Hematopoietic multipotent progenitor cell treated with erythropoietin and hydrocortisone succinate and interleukin-3 and kit ligand, for 17 days (in vitro differentiated cells): ENCODE measurements at places on chromosomes 2 and 18.

- DNase-seq = no peak
Observed at GRCh38 chr18:8416212-8417019, 192.8 kb upstream of the RAB12 start.

DNA sequence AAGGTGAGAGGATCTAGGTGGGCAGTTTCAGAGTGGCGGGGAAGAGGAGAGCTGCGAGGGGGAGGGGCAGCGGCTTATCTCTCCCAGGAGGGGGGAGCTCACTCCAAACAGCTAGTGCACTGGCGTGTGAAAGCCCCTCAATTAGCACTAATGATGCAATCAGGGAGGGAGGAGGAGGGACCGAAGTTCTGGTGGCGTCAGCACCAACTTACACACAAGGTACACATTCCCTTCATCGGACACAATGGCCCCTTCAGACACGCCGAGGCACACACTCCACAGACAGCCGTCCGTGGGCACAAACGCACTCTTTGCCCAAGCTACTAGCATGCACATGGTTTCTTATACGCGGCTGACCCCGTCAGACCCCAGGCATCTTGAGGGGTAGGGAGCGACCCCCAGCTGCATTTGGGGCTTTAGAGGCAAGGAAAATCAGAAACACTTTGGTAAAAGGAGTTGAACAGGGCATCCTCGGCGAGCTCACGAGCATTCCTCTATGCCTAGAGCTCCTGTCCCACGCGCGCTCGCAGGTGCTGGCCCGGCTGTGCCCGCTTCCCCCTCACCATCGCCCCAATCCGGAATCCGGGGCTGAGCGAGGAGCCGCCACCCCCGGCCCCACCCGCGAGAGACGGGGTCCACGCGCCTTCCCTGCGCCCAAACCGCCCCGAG lies 868 bp upstream of the PKDCC start:
- peak; percentile 8 for DNase-seq

- DNase-seq = no peak
Observed at GRCh38 chr2:73225513-73226360, 7.3 kb downstream of the PRADC1 start.

- DNase-seq = no peak
Observed at GRCh38 chr2:61995515-61995914, 90.0 kb downstream of the COMMD1 start.

DNA sequence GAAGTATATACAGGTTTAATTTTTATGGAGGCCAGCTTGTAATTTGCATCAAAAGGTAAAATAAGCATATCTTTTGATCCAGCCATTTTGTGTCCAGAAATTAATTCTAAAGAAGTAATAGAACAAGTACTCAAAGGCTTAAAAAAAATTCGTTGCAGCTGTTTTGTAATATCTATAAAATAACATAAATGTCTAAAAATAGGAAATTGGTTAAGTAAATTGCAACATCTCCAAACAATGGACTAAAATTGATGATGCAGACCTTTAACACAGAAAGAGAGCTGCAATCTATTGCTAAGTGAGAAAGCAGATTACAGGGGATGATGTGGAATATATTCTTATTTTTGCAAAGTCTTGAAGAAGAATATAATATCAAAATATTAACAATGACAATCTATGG lies 19.4 kb downstream of the AAK1 start:
- no peak for DNase-seq

DNA sequence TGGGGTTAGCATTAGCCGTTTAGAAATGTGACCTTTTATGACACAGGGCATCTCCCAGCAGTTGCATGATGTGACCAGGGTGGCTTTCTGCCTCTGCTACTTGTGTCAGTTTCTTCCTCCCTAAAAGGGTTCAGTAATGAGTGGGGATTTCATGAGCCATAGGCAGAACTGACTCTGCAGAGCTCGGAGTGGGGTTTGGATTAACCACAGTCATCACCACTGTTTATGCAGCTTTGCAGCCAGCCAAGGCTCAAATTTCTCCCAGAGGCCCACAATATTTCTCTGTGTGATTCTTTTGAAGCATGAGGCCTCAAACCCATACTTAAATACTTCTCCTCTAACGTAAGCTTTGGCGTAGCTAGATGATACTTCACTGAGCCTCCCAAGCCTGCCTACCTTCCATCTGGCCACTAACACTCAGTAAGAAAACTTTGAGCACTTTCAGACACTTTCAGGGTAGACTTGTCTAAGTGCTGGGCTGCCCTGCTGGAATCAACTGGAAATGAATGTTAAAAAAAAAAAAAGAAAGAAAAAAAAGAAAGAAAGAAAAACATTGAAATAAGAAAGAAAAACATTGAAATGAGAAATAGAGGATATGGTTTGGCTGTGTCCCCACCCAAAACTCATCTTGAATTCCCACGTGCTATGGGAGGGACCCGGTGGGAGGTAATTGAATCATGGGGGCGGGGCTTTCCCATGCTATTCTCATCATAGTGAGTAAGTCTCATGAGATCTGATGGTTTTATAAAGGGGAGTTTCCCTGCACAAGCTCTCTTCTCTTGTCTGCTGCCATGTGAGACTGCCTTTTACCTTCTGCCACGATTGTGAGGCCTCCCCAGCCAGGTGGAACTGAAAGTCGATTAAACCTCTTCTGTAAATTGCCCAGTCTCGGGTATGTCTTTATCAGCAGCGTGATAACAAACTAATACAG lies 11.5 kb upstream of the LAPTM4A start:
- DNase-seq = no peak

DNA sequence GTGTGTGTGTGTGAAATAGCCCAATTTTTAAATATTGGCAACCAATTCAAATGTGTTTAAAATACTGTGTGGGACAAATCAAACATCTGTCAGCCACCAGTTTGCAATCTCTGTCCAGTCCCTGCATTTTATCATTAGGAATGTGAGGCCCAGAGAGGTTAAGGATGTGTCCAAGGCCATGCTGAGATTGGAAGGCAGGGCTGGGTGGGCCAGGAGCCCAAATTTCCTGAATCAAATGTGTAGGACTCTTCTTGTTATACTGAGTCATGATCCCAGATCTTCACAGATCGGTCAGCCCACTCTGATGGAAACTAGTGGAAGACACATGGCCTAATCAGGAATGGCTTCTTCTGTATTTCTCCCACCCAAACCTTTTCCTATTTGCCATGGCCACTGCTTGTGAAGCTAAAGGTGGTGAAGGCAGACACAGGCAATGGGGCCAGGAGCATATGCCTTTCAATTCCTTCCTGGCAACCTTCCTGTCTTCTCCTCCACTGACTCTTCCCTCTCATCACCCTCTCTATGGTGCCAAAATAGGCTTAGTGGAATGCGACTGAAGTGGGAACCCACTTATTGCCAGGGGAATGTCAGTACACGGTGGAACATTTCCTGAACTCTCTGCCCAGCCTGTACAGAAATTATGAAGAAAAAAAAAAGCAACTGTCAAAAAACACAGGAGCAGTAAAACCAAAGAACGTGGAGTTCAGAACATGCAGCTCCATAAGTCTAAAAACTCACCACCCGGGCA lies 35.5 kb downstream of the ZEB2 start:
- no peak for DNase-seq

- DNase-seq = no peak
Observed at GRCh38 chr18:10006311-10006893, 92.6 kb downstream of the VAPA start.

DNA sequence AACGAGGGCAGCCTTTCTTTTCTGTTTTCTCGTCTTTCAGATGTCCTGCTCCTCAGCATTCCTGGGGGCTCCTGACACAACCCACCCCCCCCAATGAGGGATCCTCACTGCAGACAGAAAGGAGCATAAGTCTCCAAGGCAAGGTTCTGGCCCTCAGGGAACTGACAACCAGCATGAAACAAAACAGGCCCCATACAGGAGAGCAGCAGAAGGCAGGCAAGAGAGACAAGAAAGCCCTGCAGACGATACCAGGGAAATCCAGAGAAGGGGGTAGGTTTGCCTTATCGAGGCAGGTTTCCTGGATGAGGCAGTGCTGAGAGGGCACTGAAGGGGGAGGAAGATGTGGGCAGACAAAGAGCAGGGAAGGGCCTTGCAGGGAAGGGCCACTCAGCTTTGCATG lies 103.9 kb upstream of the EPAS1 start:
- no peak for DNase-seq

DNA sequence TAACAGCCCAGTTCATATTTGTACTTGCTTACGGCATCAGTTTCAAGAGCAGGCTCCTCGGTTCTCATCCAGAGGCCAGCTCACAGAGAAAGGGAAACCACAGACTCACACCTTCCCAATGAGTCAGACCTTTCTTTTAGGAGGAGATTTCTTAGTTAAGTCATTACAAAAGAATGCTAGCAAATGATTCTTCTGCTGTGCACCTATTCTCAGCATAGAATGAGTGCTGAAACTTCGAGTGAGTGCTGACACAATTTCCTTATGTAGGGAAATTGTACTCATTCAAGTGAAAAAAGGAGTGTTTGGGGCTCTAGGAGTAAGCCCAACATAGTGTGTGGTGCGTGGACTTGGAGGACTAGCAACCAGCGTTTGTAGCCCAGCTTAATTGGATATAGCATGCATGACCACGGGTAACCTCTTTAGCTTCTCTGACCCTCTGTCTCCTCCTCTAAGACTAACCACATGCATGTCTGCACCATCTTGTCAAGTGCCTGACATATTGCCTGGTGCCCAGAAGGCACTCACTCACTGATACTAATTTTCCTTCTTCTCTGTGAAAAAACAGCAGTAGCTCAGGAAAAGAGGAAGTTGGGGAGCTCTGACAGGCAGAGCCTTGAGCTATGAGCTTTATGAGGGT lies 87.0 kb downstream of the ALPK2 start:
- DNase-seq = no peak

- no peak for DNase-seq
Observed at GRCh38 chr2:127106457-127106990, 430 bp downstream of the BIN1 start.

- DNase-seq = no peak
Observed at GRCh38 chr2:183666031-183666430, 541.8 kb downstream of the NUP35 start.

GRCh38 chr2:41042343-41042742 lies 590.5 kb upstream of the SLC8A1 start:
- DNase-seq = no peak
